ENCODE measurements at places on chromosomes 1 and 21. TPM values are rescaled to one million over a fixed set of nuclear protein-coding genes. Genes with fewer than 3 reads are reported as not detected.
A peak's percentile ranks its signal among the peaks of the same experiment; 100 is the strongest.

DNA sequence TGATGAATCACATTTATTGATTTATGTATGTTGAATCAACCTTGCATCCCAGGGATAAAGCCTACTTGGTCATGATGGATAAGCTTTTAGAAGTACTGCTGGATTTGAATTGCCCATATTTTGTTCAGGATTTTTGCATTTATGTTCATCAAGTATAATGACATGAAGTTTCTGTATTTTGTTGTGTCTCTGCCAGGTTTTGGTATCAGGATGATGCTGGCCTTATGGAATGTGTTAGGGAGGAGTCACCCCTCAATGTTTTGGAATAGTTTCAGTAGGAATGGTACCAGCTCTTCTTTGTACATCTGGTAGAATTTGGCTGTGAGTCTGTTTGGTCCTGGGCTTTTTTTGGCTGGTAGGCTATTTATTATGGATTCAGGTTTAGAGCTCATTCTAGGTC lies 1643.1 kb upstream of the B3GALT2 start:
- no peak for DNase-seq

The ACADM gene
- total RNA-seq: 29.3 TPM

- DNase-seq: no peak
Measured at GRCh38 chr1:170407138-170407537, 124.8 kb upstream of the GORAB start.

GRCh38 chr1:95532335-95532734 lies 298.3 kb downstream of the RWDD3 start:
- no peak for DNase-seq

- no peak for DNase-seq
Measured at GRCh38 chr21:37119421-37120218, 46.6 kb downstream of the TTC3 start.

The FAM72B gene
- 0.68 TPM for total RNA-seq

GRCh38 chr1:26696654-26697430 lies 1.0 kb downstream of the ARID1A start:
- peak; percentile 74 for DNase-seq

DNA sequence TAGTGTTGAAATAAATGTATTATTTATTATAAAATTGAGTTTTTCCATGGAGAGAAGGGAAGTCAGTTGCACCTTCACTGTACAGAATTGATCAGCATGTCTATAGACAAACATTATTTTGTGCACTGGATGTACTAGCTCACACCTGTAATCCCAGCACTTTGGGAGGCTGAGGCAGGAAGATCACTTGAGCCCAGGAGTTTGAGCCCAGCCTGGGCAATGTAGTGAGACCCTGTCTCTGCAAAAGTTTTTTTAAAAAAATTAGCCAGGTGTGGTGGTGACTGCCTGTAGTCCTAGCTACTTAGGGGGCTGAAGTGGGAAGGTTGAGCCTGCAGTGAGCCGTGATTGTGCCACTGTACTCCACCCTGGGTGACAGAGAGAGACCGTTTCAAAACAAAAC lies 87.7 kb downstream of the MAST2 start:
- no peak for DNase-seq

GRCh38 chr1:204139088-204139487 lies 12.8 kb downstream of the ETNK2 start:
- no peak for DNase-seq

The CLDN17 gene
- not detected for total RNA-seq

- no peak for DNase-seq
Measured at GRCh38 chr1:192707978-192708547, 72.1 kb downstream of the RGS13 start.

DNA sequence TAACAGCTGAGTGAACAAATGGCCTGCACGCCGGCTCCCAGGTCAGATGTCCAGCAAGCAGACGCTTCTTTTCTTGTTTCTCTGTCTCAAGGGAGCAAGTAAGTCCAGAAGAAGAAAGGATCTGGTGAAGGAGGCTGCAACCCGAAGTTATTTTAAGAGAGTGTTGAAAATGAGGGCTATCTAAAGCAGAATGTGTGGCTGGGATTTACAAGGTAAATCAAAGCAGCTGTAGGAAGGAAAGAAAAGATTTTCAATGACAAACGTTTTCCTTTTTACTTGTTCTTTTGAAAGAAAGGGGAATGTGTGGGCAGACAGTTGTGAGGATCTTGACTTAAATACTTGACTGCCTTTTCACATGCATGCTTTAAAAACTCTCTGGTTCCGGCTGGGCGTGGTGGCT lies 311.5 kb downstream of the KIF26B start:
- no peak for DNase-seq

GRCh38 chr1:71668065-71668464 lies 587.2 kb upstream of the ZRANB2 start:
- no peak for DNase-seq

DNA sequence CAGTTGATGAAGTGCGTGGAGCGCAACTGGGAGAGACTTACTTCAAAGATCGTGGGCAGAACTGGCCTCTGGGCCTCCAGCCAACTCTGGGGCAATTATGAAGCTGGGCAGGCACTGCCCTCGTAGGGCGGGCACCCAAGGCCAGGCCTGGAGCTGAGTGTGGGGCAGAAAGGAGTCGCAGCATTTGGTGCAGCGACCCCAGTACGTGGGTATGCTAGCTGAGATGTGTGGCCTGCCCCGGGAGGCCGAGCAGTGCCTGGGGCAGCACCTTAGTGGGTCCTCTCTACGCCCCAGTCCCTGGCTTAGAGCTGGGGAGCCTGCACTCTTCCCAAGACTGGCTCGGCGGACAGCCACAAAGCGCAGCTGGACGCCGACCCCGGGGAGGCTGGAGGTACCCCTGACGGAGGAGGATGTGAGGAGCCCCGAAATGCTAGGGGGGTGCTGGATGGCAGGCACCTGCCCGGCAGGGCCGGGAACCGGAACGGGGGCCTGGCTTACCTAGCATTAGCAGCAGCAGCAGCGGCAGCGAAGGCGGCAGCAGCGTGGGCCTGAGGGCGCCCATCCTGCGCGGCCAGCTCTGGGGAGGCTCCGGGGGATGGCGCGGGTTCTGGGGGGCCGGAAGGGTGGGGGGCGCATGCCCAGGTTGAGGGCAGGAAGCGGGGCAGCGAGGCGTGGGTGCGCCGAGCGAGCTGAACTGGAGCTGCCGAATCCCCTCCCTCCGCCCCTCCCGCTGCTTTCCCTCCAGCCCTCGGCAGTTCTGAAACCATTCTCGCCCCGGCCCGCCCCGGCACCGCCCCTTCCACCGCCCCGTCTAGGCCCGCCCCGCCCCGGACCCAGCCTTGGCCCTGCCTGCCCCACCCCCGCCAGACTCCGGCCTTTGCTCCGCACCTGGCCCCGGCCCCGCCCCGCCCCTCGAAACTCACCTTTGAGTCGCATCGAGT lies at the start of gene IGSF8:
IGSF8 (minus strand) TSS at position 709 of the 941 bp plus-strand sequence; CDS start at position 562, 147 bp downstream.
- DNase-seq: peak; percentile 93

DNA sequence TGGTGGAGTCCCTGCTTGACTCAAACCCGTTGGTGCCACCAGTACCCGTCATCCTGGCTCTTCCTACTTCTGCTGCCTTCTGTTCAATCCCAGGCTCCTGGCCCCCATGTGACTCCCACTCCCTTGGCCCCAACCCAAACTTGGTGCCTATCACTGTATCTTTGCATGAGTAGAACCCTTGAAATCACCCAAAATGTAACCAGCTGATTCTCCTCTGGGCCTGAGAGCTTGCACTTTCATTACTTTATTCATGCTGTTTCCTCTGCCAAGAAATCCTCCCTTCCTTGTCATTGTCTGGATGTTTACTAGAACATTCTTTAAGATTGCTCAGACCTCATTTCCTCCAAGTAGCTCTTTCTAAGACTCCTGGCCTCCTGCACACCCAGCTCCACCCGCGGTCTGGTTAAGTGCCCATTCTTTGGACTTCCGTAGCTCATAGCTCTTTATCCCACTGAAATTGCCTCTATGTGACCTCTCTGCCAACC lies 15.7 kb downstream of the PTAFR start:
- no peak for DNase-seq

- no peak for DNase-seq
Measured at GRCh38 chr1:184629266-184629665, 125.4 kb downstream of the EDEM3 start.

DNA sequence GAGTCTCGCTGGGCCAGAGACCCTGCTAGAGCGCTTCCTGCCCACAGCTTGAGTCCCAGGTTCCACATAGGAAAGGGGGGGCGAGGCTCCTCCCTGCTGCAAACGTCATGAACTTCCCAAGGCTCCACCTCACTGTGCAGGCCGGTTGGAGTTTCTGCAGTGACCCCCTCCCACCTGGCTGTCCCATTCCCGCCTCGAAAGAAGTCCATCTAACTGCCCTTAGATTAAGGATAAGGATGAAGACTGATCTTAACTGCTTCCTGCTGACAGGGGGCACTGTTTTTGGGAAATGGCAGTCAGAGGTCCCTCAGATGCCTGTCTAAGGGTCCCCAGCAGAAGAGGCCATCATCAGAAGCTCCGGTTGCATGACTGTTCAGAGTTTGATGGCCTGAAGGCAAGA lies 62.7 kb downstream of the STUM start:
- no peak for DNase-seq

- DNase-seq: no peak
Measured at GRCh38 chr1:207996636-207997035, 85.7 kb upstream of the CD34 start.

GRCh38 chr1:104706631-104707147 lies 957.0 kb downstream of the AMY1C start:
- no peak for DNase-seq

- DNase-seq: no peak
Measured at GRCh38 chr1:203057911-203058675, 27.7 kb downstream of the MYOG start.

DNA sequence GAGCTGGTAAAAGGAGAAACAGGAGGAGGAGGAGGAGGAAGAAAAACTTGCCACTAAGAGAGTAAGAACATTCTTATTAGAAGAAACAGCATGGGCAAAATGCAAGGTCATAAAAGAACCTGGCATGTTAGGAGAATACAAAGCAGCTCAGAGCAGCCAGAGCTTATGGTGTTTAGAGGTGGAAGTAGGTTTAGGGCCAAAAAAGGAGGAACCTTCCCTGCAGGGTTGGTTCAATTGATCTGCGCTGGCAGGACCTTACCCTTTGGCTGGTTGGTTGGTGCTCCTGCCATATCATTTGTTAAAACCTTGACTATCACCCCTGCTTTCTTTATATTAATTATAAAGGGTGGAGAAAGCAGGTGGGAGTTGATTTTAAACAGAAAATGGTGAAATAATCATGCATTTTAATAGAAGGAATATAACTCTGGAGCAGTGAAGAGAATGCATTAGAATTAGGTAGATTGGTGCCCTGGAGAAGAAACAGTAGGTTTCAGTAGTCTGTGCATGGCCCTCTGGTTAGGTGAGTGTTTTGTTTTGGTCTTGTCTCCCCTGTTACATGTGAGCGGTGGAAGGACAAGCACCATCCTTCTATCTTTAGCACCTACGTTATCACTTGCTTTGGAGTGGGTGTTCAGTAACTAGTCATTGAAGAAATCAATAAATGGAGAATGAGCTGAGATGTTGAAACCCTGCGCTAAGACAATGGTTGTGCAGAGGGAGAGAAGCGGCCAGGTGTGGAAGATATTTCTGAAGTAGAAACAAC lies 110.4 kb upstream of the NGF start:
- DNase-seq: no peak

- no peak for DNase-seq
Measured at GRCh38 chr1:55781944-55782482, 566.8 kb upstream of the USP24 start.

DNA sequence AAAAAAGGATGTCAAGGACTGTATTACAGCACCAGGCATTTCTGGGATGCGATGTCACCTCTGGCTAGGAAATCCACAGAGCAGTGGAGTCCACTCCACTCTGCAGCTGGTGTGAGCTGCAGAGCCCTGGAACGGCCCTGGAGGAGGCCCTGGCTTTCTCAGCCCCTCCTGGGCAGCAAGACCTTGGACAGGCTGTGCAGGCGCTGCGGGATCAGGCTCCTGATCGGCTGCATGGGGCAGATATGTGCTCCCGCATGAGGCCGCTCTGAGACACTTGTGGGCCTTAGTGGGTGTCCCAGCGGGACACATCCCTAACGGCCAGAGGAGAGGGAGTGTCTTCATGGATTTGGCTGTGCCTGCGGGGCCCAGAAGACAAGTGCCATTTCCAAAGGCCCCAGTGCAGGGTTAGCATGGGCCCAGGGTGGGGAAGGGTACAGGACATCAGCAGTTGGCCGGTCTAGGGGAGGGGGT lies 6.2 kb downstream of the DNMT3L start:
- no peak for DNase-seq

The C4BPA gene
- 0.70 TPM for total RNA-seq

GRCh38 chr1:156622581-156623297 lies 3.5 kb downstream of the HAPLN2 start:
- no peak for DNase-seq

- DNase-seq: no peak
Measured at GRCh38 chr1:22352355-22352754, 99.3 kb upstream of the ZBTB40 start.

The ZNF683 gene
- 0.32 TPM for total RNA-seq

DNA sequence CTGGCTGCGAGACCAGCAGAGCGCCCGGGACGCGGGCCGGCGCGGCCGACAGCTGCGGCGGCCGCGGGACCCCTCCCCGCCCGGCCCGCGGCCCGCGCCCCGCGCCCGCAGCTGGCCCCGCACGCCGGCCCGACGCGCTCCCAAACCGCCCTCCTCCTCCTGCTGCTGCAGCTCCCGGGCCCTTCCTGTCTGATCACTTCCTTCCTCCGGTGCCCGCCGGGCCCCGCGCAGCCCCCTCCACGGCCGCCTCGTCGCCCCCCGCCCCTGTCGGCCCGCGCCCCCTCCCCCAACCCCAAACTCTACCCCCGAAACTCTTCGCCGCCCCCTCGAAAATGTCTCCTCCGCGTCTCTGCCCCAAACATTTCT lies 594 bp downstream of the LUZP1 start:
- DNase-seq: no peak

The KCNH1 gene
- not detected for total RNA-seq

The TMEM269 gene
- total RNA-seq: 1.2 TPM

DNA sequence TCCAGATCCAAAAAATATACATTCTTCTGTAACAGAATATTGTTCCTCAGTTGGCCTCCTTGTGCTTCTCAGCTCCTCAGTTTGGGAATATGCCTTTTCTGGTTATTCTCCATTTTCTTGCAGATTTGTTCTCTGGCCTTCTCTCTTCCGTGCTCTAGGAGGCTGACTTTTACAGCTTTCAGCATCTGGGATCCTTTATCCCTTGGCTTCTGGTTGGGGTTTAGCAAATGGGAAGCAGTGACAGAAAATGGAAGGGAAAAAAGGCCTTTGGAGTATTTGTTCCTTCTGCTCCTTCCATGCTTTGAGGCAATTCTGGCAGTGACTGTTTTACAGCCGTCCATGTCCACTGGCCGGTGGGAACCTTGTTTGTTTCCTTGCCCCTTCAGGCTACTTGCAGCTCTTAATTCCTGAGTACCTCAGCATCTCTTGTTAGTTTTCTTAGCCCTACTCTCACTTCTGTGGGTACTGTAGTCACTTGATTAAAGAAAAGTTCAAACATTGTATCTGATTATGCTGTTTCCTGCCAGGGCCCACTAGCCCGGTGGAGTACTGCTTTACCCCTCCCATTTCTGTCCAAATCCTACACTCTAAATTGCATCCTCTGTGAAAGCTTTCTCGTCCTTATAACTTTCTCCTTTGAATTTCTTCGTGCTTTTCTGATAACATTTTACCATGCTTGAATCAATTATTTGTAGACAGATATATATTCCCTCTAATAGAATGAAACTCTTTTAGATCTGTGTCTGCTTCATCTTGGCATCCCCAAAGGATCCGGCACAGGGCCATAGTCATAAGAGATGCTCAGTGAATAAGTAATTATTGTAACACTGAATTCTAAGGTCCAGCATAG lies 118.2 kb downstream of the OSBPL9 start:
- no peak for DNase-seq

- no peak for DNase-seq
Measured at GRCh38 chr1:107251839-107252238, 111.0 kb downstream of the NTNG1 start.

Measured in T-cell (primary cell).